ENCODE measurements at places on chromosomes 5 and 9. TPM values are rescaled to one million over a fixed set of nuclear protein-coding genes. Genes with fewer than 3 reads are reported as not detected.

Gene SPATA31D4
- total RNA-seq = not detected

GRCh38 chr9:137160716-137161557, 8.9 kb downstream of the LRRC26 start:
- H3K4me3 ChIP-seq = no peak overlapping the region
- H3K27ac ChIP-seq = no peak overlapping the region
- H3K4me1 ChIP-seq = peaks cover 37% of the 10 kb centered on the region
- peaks cover 26% of the 10 kb centered on the region for H3K27me3 ChIP-seq

Gene LVRN
- 1.7 TPM for total RNA-seq

GRCh38 chr9:6944093-6944551, 186.3 kb downstream of the KDM4C start:
- H3K36me3 ChIP-seq = no peaks in the 10 kb centered on the region
- no peak overlapping the region for H3K27ac ChIP-seq
- H3K4me1 ChIP-seq = peaks cover 17% of the 10 kb centered on the region

GRCh38 chr9:69370430-69370829, 45.4 kb downstream of the ENTREP1 start:
- DNase-seq = no peak
- H3K27ac ChIP-seq = no peak overlapping the region
- H3K36me3 ChIP-seq = no peaks in the 10 kb centered on the region
- H3K4me3 ChIP-seq = no peak overlapping the region
- H3K27me3 ChIP-seq = no peaks in the 10 kb centered on the region
- no peaks in the 10 kb centered on the region for H3K4me1 ChIP-seq

Measured in vagina (tissue), 2 donors.